ENCODE measurements at places on chromosomes 6 and 20. TPM values are rescaled to one million over a fixed set of nuclear protein-coding genes. Genes with fewer than 3 reads are reported as not detected.

The CASS4 gene
- 11.6 TPM for total RNA-seq

The SUPT3H gene
- 20.6 TPM for total RNA-seq

The LRRC73 gene
- total RNA-seq, result 0.41 TPM

The BCLAF1 gene
- 277 TPM for total RNA-seq

The SPATS1 gene
- total RNA-seq, result not detected

The ASCC3 gene
- 42.3 TPM for total RNA-seq

The HLA-DQB1 gene
- 13.6 TPM for total RNA-seq

The MCHR2 gene
- not detected for total RNA-seq

The EPPIN gene
- total RNA-seq, result not detected

The CST4 gene
- total RNA-seq, result not detected

The KIF6 gene
- total RNA-seq, result not detected

The TFAP2C gene
- total RNA-seq, result not detected

The SLC32A1 gene
- total RNA-seq, result not detected

The STMND1 gene
- not detected for total RNA-seq

The PDYN gene
- not detected for total RNA-seq

The SMIM13 gene
- 4.7 TPM for total RNA-seq

The MYBL2 gene
- 0.27 TPM for total RNA-seq

The TGM2 gene
- total RNA-seq, result not detected

The CLPSL1 gene
- not detected for total RNA-seq

The CST5 gene
- total RNA-seq, result not detected

The GSTA1 gene
- not detected for total RNA-seq

The PRDM13 gene
- not detected for total RNA-seq

The BACH2 gene
- 126 TPM for total RNA-seq

The HSPA12B gene
- not detected for total RNA-seq

The ZNF341 gene
- 6.8 TPM for total RNA-seq

The SLC13A3 gene
- total RNA-seq, result 0.31 TPM

The ABHD16B gene
- not detected for total RNA-seq

The ZNF76 gene
- 94.7 TPM for total RNA-seq

The RAET1G gene
- not detected for total RNA-seq

The FILIP1 gene
- total RNA-seq, result not detected

The HLA-DPB1 gene
- total RNA-seq, result 44.0 TPM

The DBNDD2 gene
- 13.6 TPM for total RNA-seq

The SRC gene
- total RNA-seq, result 2.4 TPM

The GPSM3 gene
- total RNA-seq, result 274 TPM

The PACSIN1 gene
- total RNA-seq, result 0.47 TPM

The JPH2 gene
- not detected for total RNA-seq

The RAB44 gene
- not detected for total RNA-seq

The SLC52A3 gene
- not detected for total RNA-seq

The RFX6 gene
- total RNA-seq, result not detected

The CST1 gene
- not detected for total RNA-seq

The DSP gene
- total RNA-seq, result 0.60 TPM

The SLC2A10 gene
- total RNA-seq, result 0.83 TPM

The ENTPD6 gene
- 109 TPM for total RNA-seq

The DNAH8 gene
- total RNA-seq, result not detected

The TBCC gene
- 76.0 TPM for total RNA-seq
